ENCODE measurements at places on chromosomes 7 and 10. TPM values are rescaled to one million over a fixed set of nuclear protein-coding genes. Genes with fewer than 3 reads are reported as not detected.

Gene SPDYE11
- polyA plus RNA-seq, result 1.6 TPM

DNA sequence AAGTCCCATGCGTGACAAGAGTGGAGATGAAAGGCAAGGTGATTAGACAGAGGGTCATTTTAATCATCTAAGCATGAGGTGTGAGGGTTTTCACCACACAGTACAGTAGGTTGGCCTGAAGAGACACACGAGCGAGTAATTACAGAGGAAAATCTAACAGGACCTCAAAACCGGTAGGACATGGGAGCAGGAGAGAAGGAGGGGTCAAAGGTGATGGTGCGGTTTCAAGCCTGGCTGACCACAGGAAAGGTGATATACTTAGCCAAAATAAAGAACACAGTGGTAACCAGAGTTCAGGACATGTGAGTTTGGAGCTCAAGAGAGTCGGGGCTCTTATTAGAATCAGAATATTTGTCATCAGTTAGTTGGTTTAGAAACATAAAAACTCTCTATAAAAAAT is 20.0 kb downstream of the GLI3 start:
- peak; percentile 66 for DNase-seq

DNA sequence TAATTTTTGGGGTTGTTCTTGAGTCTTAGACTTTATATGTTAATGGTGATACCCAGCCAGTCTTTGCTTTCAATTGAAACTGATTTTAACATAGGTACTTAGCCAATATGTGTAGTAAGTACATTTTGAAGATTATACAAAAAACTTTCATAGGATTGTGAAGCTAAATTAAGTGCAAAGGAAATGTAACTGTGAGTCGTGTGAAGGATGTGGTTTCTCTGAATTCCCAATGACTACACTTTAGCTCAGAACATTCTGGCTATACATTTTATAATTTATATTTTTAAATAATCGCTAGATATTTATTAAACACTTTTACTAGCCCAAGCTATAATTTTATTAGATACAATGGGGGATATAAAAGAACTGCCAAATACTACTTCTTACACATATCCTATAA is 359.3 kb downstream of the PCLO start:
- no peak for DNase-seq

DNA sequence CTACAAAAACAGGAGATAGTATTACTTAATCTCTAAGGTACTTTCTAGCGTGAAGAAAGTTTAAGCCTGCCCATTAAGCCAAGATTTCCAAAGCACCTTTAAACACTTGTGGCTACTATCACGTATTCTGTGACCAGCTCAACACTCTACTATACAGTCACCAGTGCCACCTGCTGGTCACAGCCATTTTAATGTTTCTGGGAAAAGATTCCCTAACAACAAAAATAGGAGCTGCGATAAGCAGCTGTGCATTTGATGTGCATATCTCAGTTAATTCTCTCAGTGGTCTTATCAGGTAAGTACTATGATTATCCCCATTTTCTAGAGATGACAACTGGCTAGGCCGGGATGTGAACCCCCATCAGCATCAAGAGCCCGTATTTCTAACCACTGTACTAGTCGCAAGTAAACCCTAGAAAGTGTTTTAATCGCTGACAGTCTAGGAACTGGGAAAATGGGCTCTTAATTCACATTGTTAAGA is 860 bp downstream of the SEC31B start:
- peak; percentile 84 for DNase-seq

Gene SMO
- polyA plus RNA-seq, result 111 TPM

Gene CYP26C1
- 0.05 TPM for polyA plus RNA-seq

DNA sequence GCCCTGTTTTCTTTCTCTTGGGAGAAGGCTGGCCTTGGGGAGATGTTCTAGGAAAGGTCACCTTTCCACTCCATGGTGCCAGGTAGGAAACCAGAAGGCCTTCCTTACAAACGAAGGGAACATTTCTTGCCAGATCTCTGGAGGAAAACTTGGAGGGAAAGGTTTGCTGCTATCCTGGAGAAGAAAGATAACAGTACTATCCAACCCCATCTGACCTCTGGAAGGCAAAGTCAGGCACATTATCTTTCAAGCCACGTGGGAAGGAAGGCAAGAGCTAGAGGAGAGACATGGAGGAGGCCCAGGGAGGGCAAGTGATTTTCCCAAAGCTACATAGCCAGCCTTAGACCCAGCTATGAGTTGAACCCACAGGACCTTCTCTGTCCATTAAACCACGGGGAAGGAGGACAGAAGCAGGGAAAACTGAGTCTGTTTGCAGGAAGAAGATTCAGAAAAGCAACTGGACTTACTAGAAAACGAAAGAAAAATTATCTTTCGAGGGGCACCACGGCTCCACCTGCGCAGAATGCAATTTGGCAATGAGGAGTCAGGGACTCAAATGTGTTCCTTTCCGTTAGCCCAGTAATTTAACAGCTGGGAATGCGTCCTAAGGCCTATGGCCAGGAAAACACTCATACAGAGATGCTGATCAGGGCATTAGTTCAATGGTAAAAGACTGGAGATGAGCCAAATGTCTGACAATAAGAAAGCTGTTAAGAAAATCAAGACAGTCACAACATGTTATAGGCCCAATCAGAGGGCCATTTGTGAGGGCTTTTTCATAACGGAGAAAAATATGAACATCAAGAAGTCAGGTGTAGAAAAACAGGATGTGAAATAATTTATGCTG is 32.0 kb upstream of the PSAP start:
- no peak for DNase-seq

- DNase-seq, result no peak
Measured at GRCh38 chr10:132834891-132835847, 49.2 kb upstream of the NKX6-2 start.

DNA sequence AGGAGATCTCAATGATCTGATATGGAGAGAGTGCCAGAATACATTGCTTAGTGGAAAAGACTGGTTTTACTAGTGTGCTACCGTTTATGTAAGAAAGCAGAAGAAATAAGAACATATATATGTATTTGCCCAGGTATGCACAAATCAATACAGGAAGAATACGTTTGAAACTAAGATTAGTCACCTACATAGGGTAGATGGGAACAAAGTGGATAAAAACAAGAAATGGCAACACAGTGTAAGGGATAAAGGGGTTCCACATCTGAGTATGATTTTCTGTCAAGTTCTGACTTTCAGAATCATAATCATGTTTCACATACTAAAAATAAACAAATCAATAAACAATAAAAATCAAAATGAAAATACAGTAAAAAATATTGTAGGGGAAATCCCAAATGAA is 148.6 kb upstream of the NAMPT start:
- no peak for DNase-seq

DNA sequence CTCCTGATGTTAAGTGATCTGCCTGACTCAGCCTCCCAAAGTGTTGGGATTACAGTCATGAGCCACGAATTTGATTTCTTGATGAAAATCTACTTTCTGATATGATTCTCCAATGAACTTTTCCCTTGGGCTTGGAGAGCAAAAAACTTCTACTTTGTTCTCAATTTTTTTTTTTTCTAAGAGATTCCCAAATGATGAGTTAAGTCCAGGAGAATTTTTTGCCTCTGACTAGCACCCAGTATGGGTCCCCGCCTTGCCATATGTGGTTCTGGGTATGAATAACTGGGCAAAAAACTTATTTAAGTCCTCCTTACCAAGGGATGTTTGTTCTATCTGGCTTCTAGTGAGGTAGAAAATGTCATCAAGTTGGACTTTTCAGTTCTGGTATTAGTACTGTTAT is 147.9 kb upstream of the LYZL1 start:
- no peak for DNase-seq

Gene SLC26A3
- polyA plus RNA-seq, result 0.10 TPM

DNA sequence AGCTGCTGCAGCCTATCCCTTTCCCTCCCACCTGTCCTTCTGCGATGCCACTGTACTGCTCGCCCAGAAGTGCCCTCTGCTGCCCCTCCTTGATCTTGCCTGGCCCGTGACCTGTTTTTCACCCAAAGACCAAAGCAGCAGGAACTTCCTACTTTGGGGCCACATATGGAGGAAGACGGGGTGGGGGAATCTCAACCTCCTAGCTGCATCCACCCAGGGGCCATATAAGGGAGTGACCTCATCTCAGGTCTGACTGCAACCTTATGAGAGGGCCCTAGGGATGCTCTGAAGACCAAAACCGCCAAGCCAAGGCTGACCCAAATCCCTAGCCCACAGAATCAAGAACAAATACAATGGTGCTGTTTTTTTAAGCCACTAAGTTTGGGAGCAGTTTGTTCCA is 15.7 kb downstream of the PRKCQ start:
- DNase-seq, result no peak

- DNase-seq, result no peak
Measured at GRCh38 chr7:158588878-158589442, 1.3 kb upstream of the PTPRN2 start.

DNA sequence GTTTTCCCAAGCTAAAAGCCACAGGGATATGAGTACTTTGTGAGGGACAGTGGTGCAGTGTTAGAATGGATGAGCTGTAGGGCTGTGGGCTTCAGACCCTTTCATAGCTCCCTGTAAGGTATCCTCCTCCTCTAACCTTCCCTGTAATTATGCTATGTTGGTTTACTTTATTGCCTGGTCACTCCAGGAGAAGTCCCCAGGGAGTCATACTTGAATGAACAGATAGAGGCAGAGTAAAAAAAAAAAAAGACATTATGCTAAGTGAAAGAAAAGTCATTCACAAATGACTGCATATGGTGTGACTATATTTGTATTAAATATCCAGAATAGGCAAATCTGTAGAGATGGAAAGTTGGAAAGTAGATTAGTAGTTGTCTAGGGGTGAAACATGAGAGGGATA is 434.4 kb downstream of the AUTS2 start:
- DNase-seq, result no peak

GRCh38 chr10:21534604-21535493 is 817 bp downstream of the MLLT10 start:
- DNase-seq, result peak; percentile 54

GRCh38 chr10:126977216-126977615 is 72.0 kb downstream of the DOCK1 start:
- no peak for DNase-seq

GRCh38 chr10:121092720-121093095 is 241.5 kb downstream of the WDR11 start:
- no peak for DNase-seq

DNA sequence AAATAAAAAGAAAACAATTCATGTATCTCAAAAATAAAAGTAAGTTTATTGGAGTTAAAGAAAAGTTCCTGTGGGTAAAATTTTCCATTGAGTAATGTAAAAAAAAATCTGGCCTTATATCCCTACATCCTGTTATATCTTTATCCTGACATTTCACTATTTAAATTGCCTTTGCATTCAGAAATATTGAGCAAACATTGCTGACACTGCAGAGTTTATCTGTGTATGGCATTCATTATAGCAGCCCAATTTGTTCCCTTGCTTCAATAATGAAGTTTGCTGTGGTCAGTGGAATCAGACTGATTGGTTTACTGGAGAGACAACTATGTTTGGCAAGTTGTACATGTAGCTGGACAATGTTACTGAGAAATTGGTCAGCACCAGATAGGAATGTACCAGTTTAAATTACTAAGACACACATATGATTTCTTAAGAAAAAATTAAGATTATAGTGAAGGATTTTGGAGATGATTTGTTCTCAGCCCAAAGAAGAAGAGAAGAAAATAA is 271.7 kb downstream of the ANKRD7 start:
- DNase-seq, result no peak

DNA sequence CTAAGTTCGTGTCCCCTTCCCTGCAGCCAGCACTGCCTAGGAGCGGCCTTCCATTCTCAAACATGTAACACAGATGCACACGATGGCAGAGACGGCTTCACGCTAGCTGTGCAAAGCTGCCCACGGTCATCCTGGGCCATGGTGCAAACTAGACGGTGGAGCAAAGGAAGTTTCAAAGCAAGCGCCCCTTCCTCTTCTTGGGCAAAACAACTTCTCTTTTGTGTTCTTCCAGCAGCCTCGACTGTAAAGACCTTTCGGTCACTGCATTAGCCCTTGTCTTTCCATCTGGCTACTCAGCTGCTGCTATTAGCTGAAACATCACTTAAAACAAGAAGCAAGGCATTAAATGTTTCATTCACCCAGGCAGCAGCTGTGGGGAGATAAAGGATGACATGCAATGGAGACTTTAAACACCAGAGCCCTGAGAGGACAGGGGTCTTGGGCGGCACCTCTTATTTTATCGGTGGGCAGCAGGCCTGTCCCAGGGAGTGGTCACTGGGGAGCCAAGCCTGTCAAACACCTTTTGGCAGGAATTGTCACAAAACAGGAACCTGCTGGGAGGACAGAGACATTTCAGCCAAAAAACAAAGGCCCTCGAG is 214.8 kb downstream of the KLF6 start:
- no peak for DNase-seq

- no peak for DNase-seq
Measured at GRCh38 chr7:44980393-44981034, 1.7 kb upstream of the MYO1G start.

- DNase-seq, result no peak
Measured at GRCh38 chr7:44881610-44882009, 3.7 kb downstream of the PURB start.

DNA sequence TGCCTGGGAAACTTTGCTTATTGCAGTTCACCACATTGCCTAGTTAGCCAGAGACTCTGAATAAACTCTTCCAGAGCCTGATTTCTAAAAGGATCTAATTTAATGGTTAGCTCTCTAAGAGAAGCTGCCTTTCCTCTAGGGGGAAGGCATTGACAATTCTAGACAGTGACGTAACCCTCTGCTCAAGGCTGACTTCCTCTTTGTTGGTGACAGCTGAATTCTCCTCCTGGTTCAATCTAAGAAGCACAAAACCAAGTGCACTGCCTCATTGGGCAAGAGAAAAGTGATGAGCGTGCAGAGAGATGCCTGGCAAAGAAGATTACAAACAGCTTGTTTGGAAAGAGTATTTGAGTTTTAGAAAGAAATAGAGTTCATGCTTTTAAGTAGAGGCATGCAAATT is 102.7 kb downstream of the MACC1 start:
- no peak for DNase-seq

GRCh38 chr7:140610204-140611165 is 30.1 kb downstream of the DENND2A start:
- DNase-seq, result no peak

Gene CALML5
- not detected for polyA plus RNA-seq

Gene INTS1
- polyA plus RNA-seq, result 55.4 TPM

DNA sequence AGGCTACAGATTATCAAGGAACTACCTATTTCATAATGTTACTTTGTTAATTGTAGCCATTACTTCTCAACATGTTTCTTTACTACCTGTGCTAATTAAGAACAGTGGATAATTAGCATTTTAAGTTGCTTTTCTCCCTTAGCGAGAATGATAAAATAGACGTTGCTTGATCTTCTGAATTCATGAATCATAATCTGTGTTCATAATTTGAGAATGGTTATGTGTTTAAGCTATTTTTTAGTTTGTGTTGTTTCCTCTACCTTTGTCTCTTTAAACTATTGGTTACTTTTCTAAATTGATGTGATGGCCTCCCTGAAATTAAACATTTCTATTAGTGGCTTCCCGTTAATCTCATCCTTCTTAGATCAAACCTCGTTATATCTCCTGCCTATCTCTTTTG is at the start of gene ZRANB1:
ZRANB1 (plus strand) TSS at position 301 of the 400 bp plus-strand sequence. CDS start 371 bp downstream, outside the sequence.
- no peak for DNase-seq

Gene ANTXRL
- not detected for polyA plus RNA-seq

GRCh38 chr7:137967143-137968018 is 34.5 kb downstream of the CREB3L2 start:
- no peak for DNase-seq

All from left kidney (tissue), 8 donors.